Activated naive CD4-positive, alpha-beta T cell treated with anti-CD3 and anti-CD28 coated beads, Interleukin-2, amount 10 ng/mL, durations not matched to agents 7 days and 5 days (primary cell): ENCODE measurements at places on chromosomes 11 and 22.
A peak's percentile ranks its signal among the peaks of the same experiment; 100 is the strongest.

DNA sequence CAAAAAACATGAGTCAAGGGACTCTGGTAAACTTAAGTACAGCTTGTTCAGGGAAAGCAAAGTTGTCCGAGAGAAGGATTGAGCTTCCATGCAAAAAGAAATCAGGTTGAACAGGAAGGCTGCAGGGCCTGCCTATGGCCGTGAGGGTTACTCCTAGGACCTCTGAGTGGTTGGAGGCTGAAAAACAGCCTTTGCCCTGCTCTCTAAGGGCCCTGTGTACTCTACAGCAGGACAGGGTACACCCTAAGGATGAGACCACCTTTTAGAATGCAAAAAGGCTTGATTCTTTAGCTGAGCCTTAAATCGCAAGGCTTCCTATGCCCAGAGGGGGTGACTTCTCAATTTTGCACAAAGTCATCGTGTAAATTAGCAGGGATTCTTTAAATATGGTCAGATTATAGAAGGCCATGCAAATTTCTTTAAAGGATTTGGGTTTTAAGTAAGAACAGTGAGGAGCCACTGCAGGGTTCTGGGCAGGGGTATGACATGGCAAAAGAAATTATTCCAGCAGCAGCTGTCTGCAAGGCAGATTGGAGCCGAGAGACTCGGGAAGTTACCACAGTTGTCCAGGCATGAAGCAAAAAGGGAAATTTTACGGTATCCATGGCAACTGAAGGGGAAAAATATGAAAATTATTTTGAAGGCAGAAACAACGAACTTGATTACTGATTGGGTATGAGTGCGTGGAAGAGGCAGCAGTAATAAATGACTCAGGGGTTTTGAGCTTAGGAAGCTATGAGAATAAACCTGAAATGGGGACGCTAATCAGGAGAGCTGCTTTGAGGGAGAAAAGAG lies 91.8 kb downstream of the FAM76B start:
- no peak for DNase-seq
- peaks cover 73% of the 10 kb centered on the region for H3K4me1 ChIP-seq
- H3K36me3 ChIP-seq, result peaks cover 42% of the 10 kb centered on the region
- H3K4me3 ChIP-seq, result no peak overlapping the region
- no peaks in the 10 kb centered on the region for H3K27me3 ChIP-seq
- peak overlapping the region; percentile 56 for H3K27ac ChIP-seq

- H3K4me1 ChIP-seq, result no peaks in the 10 kb centered on the region
- peaks cover 4% of the 10 kb centered on the region for H3K27me3 ChIP-seq
- H3K27ac ChIP-seq, result no peak overlapping the region
- DNase-seq, result no peak
These were observed 211.0 kb downstream of the GRIK4 start for GRCh38 chr11:120722524-120722923.

GRCh38 chr11:126756421-126756820 lies 244.1 kb downstream of the KIRREL3 start:
- DNase-seq, result no peak
- no peaks in the 10 kb centered on the region for H3K4me1 ChIP-seq
- no peak overlapping the region for H3K27ac ChIP-seq
- no peak overlapping the region for H3K4me3 ChIP-seq

GRCh38 chr22:40002935-40003715 lies 8.4 kb downstream of the FAM83F start:
- H3K27me3 ChIP-seq, result peaks cover 88% of the 10 kb centered on the region
- DNase-seq, result no peak
- no peaks in the 10 kb centered on the region for H3K36me3 ChIP-seq
- no peaks in the 10 kb centered on the region for H3K4me1 ChIP-seq
- H3K4me3 ChIP-seq, result no peak overlapping the region
- H3K27ac ChIP-seq, result no peak overlapping the region

- H3K27ac ChIP-seq, result no peak overlapping the region
- no peaks in the 10 kb centered on the region for H3K27me3 ChIP-seq
- no peak for DNase-seq
- peaks cover 16% of the 10 kb centered on the region for H3K4me1 ChIP-seq
These were observed 123.0 kb downstream of the SGSM3 start for GRCh38 chr22:40493441-40493840.

DNA sequence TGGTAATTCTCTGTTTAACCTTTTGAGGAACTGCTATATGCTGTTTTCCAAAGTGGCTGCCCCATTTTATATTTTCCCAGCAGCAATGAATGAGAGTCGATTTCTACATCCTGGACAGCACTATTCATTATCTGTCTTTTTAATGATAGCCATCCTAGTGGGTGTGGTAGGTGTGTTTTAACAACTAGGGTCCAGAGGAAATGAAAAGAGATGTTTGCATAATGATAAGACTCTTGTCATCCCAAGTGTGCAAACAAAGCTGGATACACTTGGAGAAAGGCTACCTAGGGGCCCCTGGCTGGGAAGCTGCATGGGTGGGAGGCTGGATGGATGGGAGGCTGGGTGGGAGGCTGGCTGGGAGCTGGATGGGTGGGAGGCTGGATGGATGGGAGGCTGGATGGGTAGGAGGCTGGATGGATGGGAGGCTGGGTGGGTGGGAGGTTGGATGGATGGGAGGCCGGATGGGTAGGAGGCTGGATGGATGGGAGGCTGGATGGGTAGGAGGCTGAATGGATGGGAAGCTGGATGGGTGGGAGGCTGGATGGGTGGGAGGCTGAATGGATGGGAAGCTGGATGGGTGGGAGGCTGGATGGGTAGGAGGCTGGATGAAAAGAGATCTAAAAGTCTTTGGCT lies 158.0 kb downstream of the DSCAML1 start:
- peaks cover 4% of the 10 kb centered on the region for H3K27me3 ChIP-seq
- DNase-seq, result no peak
- no peak overlapping the region for H3K27ac ChIP-seq
- H3K4me3 ChIP-seq, result no peak overlapping the region
- H3K4me1 ChIP-seq, result no peaks in the 10 kb centered on the region

DNA sequence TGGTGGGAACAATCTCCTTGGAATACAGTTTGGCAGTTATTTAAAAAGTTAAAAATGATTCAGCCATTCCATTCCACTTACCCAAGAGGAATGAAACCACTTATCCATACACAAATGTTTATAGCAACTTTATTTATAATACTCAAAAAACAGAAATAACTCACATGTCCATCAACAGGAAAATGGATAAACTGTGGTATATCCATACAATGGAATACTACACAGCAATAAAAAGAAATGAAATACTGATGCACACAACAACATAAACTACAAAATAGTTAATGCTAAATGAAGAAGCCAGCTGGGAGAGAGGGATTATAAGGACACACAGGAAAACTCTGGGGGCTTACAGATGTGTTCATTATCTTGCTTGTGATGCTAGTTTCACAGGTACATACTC lies 64.7 kb downstream of the FCHSD2 start:
- H3K36me3 ChIP-seq, result peaks cover 31% of the 10 kb centered on the region
- DNase-seq, result no peak
- no peaks in the 10 kb centered on the region for H3K27me3 ChIP-seq
- no peak overlapping the region for H3K27ac ChIP-seq
- peaks cover 23% of the 10 kb centered on the region for H3K4me1 ChIP-seq
